ENCODE measurements at places on chromosomes 3 and 15.

DNA sequence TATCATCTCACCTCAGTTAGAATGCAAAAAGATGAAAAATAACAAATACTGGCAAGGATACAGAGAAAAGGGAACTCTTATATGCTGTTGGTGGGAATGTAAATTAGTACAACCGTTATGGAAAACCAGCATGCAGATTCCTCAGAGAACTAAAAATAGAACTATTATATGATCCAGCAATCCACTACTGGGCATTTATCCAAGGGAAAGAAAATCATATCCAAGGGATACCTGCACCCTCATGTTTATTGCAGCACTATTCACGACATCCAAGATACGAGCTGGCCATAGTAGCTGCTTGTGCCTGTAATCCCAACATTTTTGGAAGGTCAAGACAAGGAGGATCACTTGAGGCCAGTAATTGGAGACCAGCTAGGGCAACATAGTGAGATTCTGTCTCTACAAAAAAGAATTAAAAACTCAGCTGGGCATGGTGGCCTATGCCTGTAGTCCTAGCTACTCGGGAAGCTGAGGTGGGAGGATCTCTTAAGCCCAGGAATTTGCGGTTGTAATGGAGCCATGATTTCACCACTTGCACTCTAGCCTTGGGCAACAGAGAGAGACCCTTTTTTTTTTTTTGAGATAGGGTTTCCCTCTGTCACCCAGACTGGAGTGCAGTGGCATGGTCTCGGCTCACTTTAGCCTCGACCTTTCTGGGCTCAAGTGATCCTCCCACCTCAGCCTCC, 26.6 kb downstream of the USP50 start:
- DNase-seq: no peak

- peak; percentile 62 for DNase-seq
Measured at GRCh38 chr3:64030741-64031140, 7.4 kb upstream of the PSMD6 start.

GRCh38 chr3:105353485-105354161, 13.1 kb upstream of the ALCAM start:
- DNase-seq: no peak

DNA sequence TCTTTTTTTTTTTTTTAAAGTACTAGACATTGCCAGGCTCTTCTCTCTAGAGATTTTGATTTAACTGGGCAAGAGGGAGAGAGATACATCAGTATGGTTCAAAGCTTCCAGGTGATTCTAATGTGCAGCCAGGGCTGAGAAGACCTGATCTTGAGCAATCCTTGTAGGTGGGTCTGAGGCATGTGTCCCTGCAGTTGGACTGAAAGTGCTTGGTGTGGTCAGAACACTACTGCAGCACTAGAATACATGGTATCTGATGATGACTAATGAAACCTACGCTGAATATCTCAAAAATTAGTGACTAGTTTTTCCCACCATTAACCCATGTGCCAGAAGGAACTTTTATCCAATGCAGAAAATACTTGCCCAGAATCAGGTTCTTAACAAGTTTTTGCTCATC, 34.4 kb upstream of the MYO5C start:
- DNase-seq: no peak

DNA sequence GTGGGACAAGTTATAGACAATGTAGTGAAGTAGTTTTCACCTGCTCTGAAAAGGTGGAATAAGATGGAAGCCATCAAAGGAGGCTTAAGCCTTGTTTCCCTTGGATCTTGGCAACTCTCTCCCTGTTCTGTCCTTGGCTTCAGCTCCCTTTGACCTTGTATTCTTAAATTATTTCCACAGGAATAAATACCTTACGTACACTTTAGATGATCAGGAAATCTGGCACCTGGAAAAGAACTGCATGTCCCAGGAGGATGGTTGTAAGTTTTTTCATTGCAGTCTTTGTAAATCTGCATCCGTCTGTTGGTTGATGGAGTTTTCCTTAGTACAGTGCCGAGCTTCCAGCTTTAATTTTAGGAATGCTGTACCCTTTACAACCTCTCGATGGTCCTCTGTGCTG, 11.8 kb downstream of the ST6GAL1 start:
- no peak for DNase-seq

- DNase-seq: no peak
Measured at GRCh38 chr3:18087988-18088387, 337.2 kb downstream of the SATB1 start.

- DNase-seq: no peak
Measured at GRCh38 chr15:70507772-70508371, 255.5 kb downstream of the UACA start.

DNA sequence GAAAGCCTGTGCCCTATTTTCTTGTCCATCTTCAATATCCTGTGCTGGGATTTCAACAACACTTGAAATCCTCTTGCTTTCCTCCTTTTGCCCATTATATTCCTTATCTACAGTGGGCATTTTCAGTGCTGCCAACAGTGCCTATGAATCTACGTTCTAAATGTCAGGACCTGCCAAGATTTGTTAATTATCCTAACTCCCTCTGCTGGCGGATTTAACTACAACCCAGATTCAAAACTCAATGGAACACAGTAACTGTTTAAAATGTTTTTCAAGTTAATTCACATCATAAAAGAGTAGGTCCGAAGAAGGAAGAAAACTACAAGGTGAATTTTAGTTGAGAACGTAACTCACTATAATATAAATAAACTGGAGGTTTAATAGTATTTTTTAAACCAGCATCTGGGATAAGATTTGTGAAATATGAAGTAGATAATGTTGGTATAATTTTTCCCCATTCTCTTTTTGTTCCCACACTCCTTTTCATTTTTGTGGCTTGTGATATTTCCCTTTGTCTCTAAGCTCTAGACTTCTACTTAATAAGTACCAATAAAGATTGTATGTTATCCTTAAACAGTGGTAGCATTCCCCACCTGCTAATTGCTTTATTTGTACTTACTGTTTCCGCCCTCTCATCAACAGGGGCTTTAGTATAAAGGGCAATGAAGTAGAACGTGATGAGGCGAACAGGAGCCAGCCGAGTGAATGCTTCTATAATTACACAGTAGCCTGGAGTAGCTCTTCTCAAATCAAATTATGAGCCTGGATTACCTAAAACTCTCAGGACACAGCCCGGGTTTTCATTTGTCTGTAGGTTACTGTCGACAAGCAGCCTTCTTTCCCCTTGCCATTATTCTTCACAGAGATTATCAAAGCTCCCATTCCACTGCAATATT, 302.5 kb upstream of the ATP11B start:
- no peak for DNase-seq

DNA sequence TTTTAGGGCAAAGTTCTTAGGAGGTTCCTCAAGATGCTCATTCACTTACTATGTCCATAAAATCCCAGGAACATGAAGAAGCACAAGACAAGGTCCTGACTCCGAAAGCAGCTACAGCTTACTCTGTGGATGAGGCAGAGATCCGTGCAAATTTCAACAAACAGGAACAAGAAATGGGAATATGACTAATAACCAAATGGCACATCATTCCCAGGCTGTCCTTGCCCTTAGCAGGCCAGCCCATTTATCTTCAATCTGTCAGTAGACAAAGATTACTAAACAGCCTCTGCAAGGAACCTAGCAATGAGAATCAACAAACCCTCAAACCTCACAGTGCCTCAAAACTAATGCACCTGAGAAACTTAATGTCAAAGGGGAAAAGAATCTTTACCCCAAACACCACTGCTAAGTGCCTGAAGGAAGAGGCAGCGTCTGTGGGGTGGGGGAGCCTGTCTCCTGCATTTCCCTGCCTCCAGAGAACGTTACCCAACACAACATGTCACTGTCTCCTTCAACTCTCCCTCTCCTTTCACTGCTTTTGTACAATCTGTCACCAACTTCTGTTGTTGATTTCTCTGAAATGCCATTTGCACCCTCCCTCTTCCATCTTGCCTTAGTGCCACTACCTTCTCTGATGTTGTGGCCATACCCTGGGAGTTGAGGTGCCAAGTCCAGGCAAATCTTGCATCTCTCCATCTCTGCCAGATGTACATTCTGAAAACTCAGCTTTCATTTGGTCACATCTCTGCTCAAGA, 4.8 kb downstream of the TNFAIP8L3 start:
- DNase-seq: no peak

DNA sequence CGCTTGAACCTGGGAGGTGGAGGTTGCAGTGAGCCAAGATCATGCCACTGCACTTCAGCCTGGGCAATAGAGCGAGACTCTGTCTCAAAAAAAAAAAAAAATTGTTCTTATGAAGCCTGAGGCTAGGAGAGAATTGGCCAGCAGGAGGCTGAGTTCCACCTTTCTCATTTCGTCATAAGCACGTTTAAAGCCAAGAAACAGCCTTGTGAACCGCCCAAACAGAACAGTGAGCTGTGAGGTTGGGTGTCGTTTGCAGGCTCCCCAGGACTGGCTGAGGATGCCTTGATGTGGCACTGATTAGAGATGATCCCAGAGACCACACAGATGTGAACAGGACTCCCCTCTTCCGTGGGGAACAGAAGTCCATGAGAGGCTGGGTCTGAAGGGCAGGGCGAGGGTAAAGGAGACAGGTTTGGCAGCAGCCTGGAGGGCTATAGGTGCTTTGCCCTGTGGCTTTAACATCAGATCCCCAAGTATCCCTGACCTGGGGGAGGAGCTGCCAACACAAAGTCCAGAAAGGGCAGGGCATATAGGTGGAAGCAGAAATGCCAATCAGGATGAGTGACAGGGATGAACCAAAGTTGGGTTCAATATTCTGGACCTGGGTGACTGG, 52.9 kb downstream of the CLEC3B start:
- no peak for DNase-seq
